Amygdala (tissue), 56 donors: ENCODE measurements at places on chromosomes 7 and 10.

DNA sequence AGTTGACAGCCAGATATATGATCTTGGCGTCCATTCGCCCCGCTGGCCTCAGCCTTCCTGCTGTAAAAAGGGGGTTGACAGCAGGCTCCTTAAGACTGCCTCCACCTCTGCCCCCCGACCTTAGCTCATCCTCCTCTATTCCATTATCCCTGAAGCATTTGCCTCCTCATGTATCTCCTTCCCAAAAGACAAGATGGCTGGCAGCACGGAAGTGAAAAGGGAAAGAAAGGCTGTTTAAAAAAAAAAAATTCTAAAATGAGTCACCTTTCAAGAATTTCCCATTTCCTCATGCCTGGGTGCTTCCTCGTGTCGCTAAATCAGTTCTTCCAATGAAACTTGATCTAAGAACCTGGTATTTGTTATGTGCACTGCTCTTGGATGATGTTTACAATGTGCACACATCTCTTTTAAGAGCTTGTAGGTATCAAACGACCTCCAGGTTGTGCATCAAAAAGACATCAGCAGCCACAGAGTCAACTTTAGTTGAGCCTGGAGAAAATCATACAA lies 1.7 kb downstream of the SCRN1 start:
- no peak for DNase-seq

DNA sequence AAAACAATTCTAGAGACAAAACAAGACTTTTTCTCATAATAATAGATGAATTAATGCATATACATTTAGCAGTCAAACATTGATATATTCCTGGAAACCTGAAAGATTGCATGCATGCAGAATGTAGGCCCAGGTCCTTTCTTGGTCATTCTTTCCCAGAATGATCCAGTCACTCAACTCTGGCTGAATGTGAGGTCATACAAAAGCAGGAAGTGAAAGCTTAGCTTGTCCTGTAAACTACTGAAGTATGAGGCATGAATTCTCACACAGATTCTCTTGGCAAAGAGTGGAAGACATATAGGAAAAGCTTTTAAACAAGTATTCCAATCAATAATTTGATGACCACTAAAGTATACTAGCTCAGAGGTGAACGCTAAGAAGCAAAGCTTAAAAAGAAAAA lies 253.9 kb downstream of the PPP1R3A start:
- DNase-seq = no peak

DNA sequence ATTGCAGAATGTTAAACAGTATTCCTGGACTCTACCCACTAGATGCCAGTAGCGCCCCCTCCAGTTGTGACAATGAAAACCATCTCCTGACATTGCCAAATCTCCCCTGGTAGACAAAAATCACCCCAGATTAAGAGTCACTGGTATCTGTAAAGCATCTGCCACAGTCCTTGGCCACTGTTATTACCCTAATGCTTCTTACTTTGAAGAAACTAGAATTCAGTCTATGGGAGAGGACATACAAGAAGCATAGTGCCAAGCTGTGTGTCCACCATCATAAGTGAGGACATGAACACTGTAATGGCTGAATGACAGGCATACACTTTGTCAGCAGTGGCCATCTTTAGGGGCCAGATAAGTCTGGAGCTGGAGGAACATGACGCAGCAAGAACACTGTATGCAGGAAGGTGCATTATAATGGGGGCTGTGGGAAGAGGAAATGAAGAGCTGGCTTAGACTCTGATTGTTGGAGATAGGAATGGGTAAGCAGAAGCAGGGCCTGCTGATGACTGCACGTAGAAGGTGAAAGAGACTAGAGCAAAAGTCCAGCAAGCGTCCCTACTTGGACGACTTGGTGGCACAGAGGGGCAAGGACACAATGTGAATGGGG lies 32.5 kb downstream of the CBX3 start:
- no peak for DNase-seq

GRCh38 chr7:138352570-138353461 lies 107.2 kb upstream of the TRIM24 start:
- no peak for DNase-seq
